ENCODE measurements at places on chromosomes 11 and 22.

GRCh38 chr11:62061356-62062222 is 62.2 kb upstream of the INCENP start:
- DNase-seq: no peak

DNA sequence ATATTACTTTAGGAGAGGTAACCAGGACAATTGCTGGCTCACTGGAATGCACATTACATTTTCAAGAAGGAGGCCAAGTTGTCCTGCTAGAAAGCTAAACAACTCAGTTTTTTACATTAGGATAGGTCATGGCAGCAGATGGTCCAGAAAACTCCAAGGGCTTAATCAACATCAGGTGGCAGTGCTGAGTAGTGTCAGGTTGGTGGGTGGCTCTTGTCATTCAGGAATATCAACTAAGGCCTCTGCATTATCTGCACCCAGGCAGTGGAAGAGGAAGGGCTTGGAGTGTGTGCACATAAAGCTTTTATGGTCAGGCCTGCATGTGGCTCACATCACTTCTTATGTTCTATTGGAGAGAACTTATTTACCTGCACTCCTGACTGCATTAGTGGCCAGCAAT is 32.2 kb upstream of the OR4B1 start:
- DNase-seq: no peak

DNA sequence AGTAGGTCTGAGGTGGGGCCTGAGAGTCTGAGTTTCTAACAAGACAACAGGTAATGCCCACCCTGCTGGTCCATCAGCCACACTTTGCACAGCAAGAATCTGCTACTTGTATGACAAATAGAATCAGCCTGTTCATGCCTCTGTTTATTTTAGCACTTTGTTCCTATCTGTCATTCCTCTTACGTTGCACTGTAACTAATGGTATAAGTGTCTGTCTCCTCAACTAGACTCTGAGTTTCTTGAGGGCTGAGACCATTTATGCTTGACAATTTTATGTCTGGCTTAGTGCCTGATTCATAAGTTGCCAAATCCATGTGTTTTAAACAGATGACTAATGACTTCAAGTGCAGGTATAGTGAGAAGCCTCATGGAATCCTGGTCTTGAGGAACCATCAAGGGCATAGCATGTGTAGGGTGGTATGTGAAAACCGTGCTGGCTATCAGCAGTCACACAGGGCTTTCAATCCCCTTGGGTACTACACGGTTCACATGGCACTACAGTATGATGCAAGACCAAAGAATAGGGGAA is 209.7 kb downstream of the C11orf91 start:
- no peak for DNase-seq

GRCh38 chr11:21604564-21604963 is 588.3 kb upstream of the ANO5 start:
- DNase-seq: no peak

GRCh38 chr22:48897645-48898370 is 929.9 kb downstream of the BRD1 start:
- DNase-seq: no peak

- no peak for DNase-seq
These were observed 92.8 kb upstream of the DRD2 start for GRCh38 chr11:113567867-113568544.

GRCh38 chr11:32433101-32433913 is 2.0 kb downstream of the WT1 start:
- no peak for DNase-seq

- no peak for DNase-seq
These were observed 13.6 kb upstream of the PANX3 start for GRCh38 chr11:124597626-124598025.

DNA sequence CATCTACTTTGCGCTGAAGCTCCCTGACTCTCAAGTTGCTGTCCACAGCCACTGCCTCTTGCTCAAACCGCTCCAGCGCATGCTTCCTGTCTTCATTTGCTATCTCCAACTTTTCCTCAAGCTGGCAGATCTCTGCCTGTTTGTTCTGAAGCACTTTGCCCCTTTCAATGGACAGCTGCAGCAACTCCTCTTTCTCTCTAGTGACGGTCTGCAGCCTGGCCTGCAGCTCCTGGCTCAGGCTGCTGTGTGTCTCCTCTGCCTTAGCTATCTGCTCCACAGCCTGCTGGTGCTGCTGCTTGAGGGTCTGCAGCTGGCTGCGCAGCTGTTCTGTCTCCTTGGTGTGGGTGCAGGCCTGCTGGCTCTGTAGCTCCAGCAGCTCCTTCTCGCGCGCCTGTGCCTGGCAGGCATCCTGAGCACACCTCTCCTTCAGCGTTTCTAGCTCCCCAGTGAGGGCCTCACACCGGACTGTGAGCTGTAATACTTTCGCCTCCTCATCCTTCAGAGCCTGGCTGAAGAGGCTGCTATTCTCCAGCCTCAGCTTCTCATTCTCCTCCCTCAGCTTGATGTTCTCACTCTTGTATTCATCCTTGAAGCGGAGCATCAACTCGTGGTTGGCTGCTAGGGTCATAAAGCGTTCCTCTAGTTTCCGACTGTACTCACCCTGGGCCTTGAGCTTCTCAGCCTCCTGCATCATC is 723 bp downstream of the CCDC89 start:
- no peak for DNase-seq

DNA sequence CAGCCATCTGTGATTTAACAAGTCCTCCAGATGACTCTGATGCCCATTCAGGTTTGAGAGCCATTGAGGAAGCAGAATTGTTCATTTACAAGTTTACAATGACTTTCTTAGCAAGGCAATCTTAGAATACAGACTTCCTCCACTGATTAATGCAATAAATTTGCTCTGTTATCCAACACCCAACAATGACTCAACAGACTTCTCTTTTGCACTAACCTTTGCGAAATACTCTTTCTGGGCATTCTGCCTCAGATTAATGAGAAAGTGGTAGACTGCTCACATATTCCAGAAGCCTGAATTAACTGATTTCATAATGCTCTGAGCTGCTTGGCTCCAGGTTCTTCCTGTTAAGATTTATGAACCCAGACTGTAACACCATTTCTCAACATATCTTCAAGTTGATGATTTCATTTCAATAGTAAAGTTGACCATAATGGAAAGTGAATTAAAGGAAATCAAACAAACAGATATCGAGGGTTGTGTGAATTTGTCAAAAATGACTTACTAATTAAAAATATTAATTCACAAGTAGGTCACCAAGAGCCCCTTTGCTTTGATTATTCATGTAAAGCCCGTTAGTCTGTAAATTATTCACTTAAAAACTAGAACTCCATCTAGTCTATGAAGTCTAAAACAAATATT is 70.5 kb upstream of the BLID start:
- no peak for DNase-seq

DNA sequence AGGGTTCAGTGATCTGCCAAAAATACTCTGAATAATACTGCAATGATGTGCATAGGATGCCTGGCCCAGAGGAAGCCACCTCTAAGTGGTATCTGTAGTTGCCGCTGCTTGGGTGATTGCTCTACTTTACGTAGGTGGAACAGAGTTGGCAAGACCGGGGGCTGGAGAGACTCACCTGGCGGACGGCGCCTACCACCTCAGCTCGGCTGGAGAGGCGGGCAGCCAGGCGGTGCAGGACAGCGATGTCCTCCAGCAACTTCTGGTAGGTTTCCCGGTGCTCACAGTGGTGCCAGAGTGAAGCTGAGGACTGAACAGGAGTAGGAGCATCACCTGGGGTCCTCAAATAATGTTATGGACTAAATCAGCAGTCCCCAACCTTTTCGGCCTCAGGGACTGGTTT is 34.5 kb upstream of the LYVE1 start:
- no peak for DNase-seq

- DNase-seq: no peak
These were observed 101.5 kb downstream of the ZNF280B start for GRCh38 chr22:22407061-22407460.

DNA sequence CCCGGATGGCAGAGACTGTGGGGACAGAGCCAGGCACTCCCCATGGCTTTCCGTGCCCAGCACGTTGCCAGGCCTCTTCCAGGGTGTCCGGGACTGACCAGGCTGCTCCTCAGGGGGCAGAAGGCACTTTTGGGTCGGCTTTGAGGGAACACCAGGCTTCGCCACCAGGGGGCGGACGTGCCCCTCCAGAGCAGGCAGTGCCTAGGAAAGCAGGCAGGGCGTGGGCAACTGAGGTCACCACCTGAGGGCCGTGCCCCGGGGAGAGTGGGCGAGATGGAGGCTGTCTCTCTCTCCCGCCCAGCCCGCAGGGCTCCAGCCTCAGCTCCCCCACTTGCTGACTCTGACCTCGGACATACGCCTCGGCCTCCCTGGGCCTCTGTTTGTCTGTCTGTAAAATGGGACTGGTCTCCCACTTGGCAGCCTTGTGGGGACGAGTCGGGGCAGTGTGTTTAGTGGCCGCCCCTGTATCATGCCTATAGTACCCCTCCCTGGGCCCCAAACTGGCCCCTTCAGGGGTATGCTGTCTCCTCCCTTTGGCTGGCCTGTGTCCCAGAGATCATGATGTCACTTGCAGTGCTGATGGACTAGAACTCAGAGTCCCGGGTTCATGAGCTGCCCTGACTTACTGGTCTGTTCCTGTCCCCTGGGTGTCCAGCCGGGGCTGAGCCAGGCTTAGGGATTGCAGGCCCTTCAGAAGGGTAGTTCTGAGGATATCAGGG is 4.4 kb upstream of the PRR5 start:
- peak; percentile 85 for DNase-seq

- DNase-seq: no peak
These were observed 19.1 kb upstream of the RCN1 start for GRCh38 chr11:32071811-32072210.

- DNase-seq: peak; percentile 66
These were observed at the start of gene DSCAML1 for GRCh38 chr11:117796872-117797529. TSS of gene DSCAML1 (minus strand) at chr11:117797216. CDS start at chr11:117797079, 137 bp downstream.
